ENCODE measurements at places on chromosomes 3 and 15.

GRCh38 chr3:17491601-17492000 lies 250.8 kb downstream of the TBC1D5 start:
- no peak for DNase-seq

- DNase-seq = no peak
Measured at GRCh38 chr15:29986946-29987345, 95.8 kb upstream of the GOLGA8J start.

GRCh38 chr15:57306161-57306943 lies 70.0 kb upstream of the CGNL1 start:
- DNase-seq = peak; percentile 91

DNA sequence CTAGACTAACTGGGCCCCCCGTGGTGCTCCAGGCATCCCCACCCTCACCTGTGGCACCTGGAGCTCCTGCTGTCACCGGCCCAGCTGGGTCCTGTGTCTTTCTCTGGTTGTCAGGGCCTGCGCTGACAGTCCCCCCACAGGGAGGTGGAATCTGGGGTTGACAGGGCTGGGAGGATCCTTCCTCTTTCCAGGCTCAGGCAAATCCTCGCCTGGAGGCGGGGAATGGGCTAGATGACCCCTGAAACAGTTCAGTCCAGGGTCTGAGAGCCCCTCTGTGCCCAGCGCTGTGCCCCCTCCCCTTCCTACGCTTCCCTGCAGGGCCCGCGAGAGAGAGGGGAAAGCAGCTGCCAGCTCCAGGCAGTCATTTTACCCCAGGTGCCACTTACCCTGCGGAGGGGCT lies 50.1 kb upstream of the MCF2L2 start:
- no peak for DNase-seq

DNA sequence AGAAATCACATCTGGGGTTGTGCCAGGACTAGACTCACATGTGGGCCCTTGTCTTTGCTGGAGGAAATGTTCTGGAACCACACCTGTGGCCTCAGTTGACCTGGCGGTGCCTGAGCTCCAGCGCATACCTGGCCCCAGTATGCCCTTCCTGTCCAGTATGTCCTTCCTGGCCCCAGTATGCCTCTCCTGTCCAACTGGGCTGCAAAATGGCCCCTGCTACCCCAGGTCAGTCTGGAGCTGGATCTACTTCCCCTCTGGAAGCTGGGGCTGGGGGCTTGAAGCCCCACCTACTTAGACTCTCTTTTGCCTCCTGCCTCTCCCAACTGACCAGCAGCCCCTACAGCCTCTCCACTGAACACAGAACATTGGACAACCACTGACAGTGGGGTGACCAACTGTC lies 15.3 kb downstream of the RASGRF1 start:
- no peak for DNase-seq

DNA sequence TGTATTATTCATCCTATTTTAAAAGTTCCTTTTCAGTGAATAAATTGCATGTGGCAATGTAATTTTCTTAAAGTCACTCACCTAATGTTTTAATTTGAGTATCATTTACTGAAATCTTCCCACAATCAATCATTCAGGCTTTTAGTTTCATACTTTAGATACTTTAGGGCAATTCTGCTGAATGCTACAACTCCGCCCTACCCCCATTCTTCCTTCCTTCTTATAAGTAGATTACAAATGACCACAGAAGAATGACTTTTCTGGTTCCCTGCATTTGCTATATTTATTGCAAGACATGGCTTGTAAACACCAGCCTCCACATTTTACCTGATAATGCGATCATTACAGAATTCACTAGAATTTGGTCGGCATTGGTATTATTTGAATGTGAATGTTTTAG lies 1061.9 kb downstream of the FHIT start:
- no peak for DNase-seq

- DNase-seq = no peak
Measured at GRCh38 chr3:118987477-118987876, 47.2 kb downstream of the IGSF11 start.

- DNase-seq = no peak
Measured at GRCh38 chr15:77295446-77295845, 124.5 kb downstream of the PEAK1 start.
